Adrenal gland (tissue), 19 donors: ENCODE measurements at places on chromosomes 2 and 18.

GRCh38 chr2:120772261-120772660, 36.6 kb downstream of the GLI2 start:
- no peaks in the 10 kb centered on the region for H3K4me1 ChIP-seq
- no peak overlapping the region for H3K4me3 ChIP-seq
- no peak overlapping the region for H3K27ac ChIP-seq
- H3K36me3 ChIP-seq: no peaks in the 10 kb centered on the region
- no peak for DNase-seq
- no peaks in the 10 kb centered on the region for H3K27me3 ChIP-seq

DNA sequence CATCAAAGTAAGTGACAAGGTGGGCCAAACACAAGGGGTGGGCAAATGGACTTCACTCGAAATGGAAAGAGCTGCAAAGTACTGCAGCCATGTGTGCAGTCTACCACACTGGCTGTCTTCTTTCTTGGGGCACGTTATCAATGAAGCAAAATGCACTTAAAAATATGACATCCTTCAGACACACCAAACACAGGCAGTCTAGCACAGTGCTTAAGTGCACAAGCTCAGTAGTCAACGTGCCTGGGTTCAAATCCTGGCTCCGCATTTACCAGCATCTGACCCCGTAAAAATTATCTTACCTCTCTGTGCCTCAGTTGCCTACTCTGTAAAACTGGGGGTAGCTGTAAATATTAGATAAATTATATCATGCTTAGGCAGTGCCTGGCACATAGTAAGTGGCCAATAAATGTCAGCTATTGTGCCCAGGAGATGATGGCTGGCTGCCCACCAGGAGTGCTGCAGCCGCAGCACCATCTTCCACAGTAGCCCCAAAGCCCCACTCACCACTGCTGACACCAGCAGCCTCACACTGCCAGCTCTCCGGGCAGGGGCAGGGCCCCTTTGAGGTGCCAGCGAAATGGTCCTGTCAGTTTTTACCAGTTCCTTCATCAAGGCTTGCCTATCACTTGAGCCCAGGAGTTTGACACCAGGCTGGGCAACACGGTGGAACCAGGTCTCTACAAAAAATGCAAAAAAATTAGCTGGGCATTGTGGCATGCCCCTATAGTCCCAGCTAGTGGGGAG, 121.8 kb upstream of the SLC1A4 start:
- no peaks in the 10 kb centered on the region for H3K27me3 ChIP-seq
- H3K4me3 ChIP-seq: no peak overlapping the region
- no peak overlapping the region for H3K27ac ChIP-seq
- peaks cover 7% of the 10 kb centered on the region for H3K4me1 ChIP-seq

GRCh38 chr2:68658266-68658665, 14.9 kb downstream of the PROKR1 start:
- H3K4me3 ChIP-seq: no peak overlapping the region
- peaks cover 2% of the 10 kb centered on the region for H3K27me3 ChIP-seq
- no peaks in the 10 kb centered on the region for H3K36me3 ChIP-seq
- DNase-seq: no peak

- no peak for DNase-seq
- no peak overlapping the region for H3K27ac ChIP-seq
- H3K27me3 ChIP-seq: no peaks in the 10 kb centered on the region
- no peaks in the 10 kb centered on the region for H3K4me1 ChIP-seq
These were observed 224.0 kb upstream of the TANK start for GRCh38 chr2:160936044-160936806.

DNA sequence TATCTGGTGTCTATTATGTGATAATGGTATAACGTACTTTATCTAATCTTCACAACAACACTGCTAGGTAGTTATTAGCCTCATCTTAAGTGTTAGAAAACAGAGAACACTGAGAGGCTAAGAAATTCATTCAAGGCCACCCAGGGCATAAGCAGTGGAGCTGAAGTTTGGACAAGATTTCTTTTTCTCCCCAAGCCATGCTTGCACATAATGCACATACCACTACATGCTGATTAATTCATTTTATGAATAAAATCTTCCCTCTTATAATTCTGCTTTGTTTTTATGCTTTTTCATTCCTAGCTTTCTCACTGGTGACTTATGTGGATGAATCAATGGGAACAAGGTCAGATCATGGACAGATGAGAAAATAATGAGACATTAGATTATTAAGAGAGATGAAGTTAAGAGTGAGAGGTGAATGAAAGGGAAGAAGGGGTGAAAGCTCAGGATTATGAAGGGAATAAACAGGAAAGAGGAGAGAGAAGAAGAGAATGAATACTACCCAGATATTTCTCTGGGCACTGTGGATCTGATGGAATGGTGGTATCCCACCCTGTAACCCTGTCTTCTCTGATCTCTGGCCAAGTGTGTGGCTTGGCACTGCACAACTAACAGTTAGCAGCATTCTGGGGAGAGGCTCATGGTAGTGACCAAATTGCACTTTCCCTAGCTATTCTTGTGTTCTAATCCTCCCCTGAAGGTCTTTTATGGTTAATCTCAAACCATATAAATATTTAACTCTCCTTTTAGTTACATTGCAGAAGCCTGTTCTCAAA, 17.7 kb upstream of the GALNT3 start:
- H3K4me1 ChIP-seq: no peaks in the 10 kb centered on the region
- DNase-seq: no peak
- no peaks in the 10 kb centered on the region for H3K27me3 ChIP-seq
